ENCODE measurements at places on chromosomes 3 and 15.
A peak's percentile ranks its signal among the peaks of the same experiment; 100 is the strongest.

- DNase-seq = no peak
Measured at GRCh38 chr15:45521596-45522327, 793 bp downstream of the SLC30A4 start.

DNA sequence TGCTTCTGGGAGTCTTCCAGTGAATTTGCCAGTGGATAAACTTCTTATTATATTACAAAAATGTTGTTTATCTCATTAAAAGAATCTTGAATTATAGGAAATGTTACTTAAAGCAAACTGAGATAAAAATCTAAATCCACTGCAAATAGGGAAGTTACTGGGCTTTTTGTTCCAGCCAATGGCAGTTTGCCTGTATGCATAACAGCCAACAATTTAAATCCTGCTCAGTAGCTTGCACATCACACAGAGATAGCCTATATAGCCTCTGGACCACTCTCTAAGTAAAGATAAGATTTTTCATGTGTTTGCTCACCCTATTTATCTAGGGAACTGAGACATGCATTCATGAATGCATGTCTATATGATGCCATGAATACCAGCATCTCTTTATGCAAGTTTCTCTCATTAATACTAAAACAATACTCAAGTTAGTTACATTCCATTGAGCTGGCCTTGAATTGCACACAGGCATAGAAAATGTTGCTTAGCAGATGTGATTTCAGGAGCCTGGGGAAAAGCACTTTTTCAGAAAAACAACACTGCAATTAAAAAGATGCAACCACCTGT is 92.1 kb upstream of the GPR149 start:
- no peak for DNase-seq

- DNase-seq = no peak
Measured at GRCh38 chr15:93035953-93036810, 52.8 kb downstream of the RGMA start.

DNA sequence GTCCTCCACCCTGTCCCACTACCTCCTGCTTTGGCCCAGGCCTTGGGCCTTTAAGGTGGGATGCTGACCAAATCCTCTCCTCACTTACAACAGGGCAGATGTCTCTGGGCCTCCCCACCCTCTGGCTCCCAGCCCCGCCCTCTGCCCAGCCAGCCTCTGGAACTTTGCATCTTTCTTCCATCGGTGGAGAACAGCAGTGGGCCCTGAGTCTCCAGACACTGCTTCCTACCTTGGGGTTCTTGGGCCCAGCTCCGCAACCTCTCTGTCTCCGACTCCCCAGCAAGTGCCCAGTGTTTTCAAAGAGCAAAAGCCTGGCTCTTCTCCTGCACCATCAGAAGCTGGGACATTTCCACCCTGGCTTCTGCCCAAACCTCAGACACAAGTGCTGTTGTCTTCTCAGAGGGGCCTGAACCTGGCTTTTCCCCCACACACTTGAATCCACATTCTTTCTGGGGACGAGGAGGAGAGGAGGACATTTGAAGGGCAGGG is 33.1 kb downstream of the MRAS start:
- no peak for DNase-seq

DNA sequence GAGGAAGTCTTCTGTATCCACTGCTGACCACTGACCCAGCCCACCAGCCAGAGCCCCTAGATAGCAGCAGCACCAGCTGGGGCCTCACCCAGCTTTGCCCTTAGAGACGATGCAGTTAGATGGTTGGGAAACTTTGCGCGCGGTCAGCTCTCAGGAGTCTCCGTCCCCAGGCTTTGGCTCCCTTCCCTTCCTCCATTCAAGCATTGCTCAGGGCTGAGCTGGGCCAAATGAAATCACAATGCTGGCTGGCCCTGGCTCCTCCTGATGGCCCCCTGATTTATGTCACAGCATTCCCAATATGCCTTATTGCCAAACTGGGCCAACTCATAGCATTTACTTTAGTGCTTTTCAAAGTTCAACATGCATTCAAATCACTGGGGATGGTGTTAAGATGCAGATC is 34.6 kb upstream of the RHCG start:
- DNase-seq = no peak

- DNase-seq = no peak
Measured at GRCh38 chr3:140341817-140342403, 336.0 kb upstream of the TRIM42 start.

DNA sequence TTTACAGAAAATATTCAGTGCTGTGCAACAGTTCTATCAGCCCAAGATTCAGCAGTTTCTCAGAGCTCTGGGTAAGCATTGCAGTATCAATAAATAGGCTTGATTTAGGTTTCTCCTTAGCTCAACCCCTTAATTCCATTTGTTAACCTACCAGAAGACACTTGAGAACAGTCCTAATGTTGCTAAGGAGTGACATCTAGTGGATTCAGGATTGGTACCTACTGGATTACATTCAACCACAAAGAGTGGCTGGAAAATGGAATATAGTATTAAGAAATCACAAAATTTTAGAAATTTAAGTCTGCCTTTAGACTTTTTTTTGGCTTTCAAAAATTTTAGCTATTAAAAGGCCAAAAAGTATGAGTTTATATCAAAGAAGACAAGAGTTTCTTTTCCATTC is 34.7 kb downstream of the POLG start:
- peak; percentile 20 for DNase-seq

DNA sequence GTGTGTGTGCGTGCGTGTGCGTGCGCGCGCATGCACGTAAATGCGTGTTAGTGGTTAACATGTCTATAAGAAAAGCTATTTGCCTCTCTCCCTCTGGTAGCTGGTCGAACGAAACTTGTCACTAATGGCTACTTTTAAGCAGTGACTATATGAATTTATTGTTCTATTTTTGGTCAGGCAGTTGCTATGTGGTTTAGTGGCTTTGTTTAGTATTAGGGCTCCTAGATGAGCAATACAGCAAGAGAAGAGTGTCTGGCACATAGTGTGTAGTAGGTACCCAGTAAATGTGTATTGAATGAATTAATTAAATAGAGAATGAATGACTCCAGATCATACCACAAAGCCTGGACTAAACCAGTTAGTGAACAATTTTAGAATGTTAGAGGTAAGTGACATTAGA is 171.6 kb downstream of the PPM1L start:
- no peak for DNase-seq

DNA sequence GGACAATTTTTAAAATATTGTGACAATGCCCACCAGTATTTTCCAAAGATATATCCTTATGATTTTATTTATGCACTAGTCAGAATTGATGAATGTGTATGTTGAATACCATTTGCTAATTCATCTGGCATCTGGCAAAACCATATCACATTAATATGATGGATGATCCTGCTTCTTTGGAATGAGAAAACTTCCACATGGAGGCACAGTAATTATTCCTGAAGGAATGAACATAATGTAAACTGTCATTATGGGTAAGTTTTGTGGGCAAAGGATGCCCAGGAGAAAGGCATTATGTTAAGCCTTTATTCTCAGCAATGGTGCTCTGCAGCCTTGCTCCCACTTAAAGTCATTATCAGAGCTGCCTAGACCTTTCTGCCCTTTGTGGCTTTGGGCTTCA is 113.0 kb upstream of the MME start:
- no peak for DNase-seq

- no peak for DNase-seq
Measured at GRCh38 chr3:19811689-19812088, 122.3 kb downstream of the EFHB start.

- DNase-seq = no peak
Measured at GRCh38 chr3:32945136-32945535, 6.3 kb upstream of the CCR4 start.

GRCh38 chr3:193693774-193694173 is 100.8 kb downstream of the OPA1 start:
- DNase-seq = no peak

DNA sequence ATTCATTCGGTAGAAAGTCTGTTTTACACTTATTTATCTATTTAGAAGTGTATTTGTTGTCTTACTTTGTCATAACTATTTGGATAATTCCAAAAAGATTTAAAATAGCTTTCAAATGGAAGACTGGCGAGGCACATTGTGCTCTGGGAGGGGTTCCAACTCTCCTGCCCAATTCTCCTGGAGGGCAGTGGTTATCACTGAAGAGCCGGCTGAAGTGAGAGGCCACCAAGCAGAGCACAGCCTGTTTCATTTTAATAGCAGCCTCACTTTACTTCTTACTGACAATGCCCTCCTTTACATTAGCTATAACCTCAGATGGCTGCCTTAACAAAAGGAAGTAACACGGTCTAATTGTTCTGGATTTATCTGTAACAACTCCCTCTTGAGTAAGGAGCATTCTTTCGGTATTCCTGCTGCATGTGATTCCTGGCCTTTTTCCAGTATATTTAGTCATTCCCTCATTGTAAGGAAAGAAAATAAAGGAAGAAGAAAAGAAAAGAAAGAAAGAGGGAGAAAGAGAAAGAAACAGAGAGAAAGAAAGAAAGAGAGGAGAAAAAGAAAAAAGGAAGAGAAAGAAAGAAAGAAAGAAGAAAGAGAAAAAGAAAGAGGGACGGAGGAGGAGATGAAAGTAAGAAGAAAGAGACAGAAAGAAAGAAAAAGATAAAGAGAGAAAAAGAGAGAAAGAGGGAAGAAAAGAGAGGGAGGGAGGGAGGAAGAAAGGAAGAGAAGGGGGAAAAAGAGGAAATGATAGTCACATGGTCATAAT is 339.8 kb upstream of the WNT5A start:
- no peak for DNase-seq

GRCh38 chr3:36874424-36874823 is 70.4 kb downstream of the TRANK1 start:
- DNase-seq = no peak

GRCh38 chr3:87410110-87410509 is 133.7 kb upstream of the POU1F1 start:
- no peak for DNase-seq

DNA sequence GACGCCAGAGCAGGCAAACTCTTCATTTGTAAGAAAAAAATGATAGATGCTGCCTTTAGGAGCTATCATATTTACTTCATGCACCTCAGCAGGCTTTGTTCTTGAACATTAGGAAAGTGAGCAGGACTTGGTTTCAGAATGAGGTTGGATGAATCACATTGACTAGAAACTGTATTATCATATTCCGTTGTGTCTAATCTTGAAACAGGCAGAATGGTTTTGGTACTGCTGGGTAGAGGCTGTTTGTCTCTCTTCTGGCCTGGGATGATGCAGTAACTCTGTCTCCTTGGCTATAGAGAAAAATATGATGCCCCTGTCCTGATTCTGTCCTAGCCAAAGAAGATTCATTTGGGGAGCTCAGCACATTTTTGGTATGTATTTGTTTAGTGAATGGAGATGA is 344.2 kb upstream of the GRM7 start:
- DNase-seq = no peak

DNA sequence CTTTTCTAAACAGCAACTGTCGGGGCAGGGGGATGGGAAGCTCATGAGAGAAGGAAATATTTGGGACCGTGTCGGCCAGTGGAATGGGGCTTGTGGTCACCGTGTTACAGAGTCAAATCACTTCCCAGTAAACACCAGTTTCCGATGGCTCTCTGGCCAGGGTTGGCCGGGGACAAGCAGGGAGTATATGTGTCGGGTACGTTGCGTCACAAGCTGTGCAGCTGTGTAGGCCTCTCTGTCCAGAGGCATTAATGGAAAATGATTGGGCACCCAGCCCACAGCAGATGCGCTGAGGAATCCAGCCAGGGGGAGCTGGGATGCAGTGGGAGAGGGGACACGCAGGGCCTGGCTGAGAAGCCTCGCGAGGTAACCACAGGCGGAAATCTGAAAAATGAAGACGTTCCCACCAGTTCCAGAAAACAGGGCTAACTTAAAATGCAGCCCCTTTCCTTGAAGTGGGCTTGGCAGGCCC is 15.8 kb upstream of the ALDH1A3 start:
- peak; percentile 52 for DNase-seq

DNA sequence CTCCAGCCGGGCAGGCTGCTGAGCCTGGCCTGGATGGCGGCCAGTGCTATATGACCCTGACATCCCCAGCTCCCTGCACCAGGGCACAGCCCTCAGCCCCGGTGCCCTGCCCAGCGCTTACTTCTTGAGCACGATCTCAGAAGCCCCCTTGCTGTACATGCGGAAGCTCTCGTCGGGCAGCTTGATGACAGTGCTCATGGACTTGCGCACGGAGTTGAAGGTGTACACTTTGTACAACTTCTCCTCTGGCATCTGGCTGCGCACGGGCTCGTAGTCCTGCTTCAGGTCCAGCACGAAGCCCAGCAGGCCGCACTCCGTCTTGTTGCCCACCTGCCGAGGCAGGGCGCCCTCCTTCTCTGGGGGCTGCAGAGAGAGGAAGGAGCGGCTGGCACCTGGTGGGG is 38.8 kb upstream of the SEC13 start:
- no peak for DNase-seq

DNA sequence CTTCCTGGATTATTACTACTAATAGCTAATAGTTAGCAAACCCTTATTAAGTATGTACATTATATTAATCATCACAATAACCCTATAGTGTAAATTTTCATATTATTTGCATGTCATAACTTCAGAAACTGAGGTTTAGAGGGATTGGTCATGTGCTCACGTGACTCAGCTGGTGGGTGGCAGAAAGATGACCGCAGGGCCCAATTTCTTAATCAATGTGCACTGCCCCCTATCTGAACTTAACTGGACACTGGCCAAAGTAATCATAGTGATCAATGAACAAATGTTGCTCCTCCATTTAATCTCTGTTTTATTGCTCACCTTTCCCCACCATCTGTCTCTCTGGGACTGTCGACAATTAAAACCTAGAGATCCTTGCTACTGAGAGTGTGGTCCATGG is 52.2 kb downstream of the PLD1 start:
- no peak for DNase-seq

- DNase-seq = no peak
Measured at GRCh38 chr15:94277485-94277884, 46.1 kb downstream of the MCTP2 start.

DNA sequence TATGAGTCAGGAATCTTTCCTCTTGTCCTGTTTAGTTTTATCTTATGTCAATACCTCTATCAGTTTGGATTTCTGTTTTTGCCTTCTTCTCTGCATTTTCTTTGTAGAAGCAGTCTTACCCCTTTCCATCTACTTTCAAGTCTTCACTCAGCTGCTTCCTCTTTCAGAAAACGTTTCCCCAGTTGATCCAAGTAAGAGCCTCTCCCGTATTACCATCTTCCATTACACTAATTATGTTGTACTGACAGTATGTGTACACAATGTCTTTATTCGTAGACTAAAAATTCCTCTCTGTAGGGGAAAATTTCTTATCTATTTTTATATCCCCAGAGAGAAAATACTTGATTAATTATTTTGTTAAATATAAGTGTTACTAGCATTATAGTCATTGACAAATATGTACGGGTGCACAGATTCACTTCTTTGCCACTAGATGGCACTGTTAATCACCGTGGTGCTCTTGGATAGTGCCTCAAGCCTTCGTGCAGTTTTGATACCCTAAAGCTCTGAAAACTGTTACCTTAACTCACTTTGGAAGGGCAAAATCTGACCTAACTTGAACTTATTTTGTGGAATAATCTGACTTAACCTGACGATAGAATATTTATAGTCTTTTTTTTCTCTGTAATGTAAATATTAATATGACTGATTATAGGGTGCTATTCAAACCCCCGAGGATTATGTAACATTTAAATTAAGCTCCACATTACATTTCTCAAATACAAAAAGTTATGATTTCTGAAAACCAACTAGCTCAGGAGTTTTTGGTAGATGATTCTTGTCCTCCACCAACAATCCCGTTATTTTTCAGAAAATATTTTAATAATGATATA is 74.2 kb upstream of the POU1F1 start:
- DNase-seq = peak; percentile 22

All from fibroblast of the conjunctiva (primary cell).